ENCODE measurements at places on chromosomes 6 and 20. TPM values are rescaled to one million over a fixed set of nuclear protein-coding genes. Genes with fewer than 3 reads are reported as not detected.

DNA sequence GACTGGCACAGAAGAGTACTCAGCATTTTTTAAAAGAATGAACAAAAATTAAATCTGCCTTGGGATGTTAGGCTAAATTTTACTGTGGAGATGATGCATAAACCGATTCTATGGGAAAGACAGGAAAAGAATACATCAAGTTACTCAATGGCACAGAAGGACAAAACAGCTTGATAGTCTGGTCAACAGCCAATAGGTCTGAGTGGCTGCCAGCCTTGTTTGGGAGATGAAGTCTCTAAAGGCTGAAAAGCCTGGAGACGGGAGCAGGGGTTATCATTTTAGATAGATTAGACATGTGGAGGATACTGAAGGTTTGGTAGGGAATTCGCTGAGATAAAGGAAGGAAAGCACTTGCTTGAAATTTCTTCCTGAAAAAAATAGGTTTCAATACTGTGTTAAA, 56.3 kb upstream of the LAMA2 start:
- no peak for DNase-seq

DNA sequence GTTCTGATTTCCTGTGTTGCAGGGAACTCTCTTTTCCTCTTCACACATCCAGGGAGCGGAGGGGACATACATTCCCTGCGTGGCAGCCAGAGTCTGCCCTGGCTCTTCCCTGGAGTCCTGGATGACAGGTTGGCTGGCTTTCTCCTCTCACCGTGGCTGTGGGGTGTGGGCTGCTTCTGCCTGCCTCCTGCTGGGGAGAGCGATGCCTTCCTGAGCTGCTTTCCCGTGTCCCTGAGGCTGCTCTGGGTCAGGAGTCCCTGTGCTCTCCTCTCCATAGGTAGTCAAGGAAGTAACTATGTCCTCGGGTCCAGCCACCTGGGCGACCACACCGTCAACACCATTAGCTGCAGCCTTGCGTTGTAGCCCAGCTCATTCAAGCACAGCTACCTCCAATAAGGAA, 451.7 kb downstream of the QKI start:
- DNase-seq = no peak

- DNase-seq = no peak
Measured at GRCh38 chr20:53806683-53807401, 213.2 kb upstream of the ZNF217 start.

GRCh38 chr20:56974499-56975250, 291.8 kb downstream of the BMP7 start:
- DNase-seq = peak; percentile 37

- peak; percentile 96 for DNase-seq
Measured at GRCh38 chr6:156780102-156780641, 3.0 kb downstream of the ARID1B start.

DNA sequence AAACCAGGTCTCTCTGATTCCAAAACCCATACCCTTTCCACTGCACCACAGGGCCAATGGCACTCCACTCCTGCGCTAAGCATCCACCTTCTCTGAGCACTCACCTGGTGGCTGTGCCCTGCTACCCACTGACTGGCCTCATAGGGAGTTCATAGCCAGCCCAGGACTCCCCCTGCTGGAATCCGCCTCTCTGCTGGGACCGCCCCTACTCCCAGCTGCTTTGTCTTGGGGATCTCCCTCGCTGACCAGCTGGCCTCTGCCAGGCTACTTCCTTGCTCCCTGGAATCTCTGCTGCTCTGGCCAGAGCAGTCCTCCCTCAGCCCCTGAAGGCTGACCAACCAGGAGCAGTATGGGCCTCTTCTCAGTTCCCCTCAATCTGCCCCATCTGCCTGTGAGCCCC, 129.7 kb downstream of the FAXC start:
- no peak for DNase-seq

DNA sequence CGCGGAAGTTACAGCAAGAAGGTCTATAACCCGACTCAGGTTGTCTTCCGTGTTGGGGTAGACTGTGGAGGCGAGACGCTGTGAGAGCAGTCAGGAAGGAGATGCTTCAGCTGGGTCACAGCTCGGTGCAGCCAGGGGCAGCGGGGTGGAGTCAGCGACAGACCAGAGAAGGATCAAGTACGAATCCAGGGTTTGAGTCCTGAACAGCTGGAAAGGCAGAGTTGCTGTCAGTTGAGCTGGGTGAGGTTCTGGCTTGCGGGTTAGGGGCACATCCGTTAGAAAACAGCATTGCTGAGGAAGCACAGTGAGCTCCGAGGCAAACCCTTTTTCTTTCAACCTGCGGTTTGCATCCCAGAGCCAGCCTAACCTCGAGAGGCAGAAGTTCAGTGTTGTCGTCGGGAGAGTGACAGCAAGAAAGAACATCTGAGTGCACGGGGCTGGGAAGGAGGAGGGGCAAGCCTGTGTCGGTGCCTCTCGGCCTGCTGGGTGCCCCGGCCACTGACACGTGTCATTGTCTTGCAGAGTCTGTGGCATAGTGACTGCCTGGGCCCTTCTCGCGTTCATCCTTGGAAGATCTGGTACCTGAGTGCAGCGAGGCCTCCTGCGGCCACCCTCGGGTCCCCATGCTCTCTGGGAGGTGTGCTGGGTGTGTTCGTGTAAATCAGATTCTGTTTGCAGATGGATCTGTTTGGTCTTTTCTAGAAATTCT, 20.0 kb downstream of the PNLDC1 start:
- no peak for DNase-seq

DNA sequence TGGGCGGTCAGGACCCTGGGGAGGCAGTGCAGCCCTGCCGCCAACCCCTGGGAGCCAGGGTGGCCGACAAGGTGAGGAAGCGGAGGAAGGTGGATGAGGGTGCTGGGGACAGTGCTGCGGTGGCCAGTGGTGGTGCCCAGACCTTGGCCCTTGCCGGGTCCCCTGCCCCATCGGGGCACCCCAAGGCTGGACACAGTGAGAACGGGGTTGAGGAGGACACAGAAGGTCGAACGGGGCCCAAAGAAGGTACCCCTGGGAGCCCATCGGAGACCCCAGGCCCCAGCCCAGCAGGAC, 4.0 kb upstream of the COL9A3 start:
- DNase-seq = no peak

GRCh38 chr6:6760002-6760401, 171.5 kb downstream of the LY86 start:
- no peak for DNase-seq

GRCh38 chr6:14046476-14047068, 71.0 kb upstream of the CD83 start:
- peak; percentile 48 for DNase-seq

PRKN gene
- 0.28 TPM for total RNA-seq

PROKR2 gene
- total RNA-seq = not detected

EPB41L1 gene
- 13.9 TPM for total RNA-seq

All from IMR-90 (cell line).